ENCODE measurements at places on chromosomes 6 and 20.

GRCh38 chr6:83853178-83854000 lies at the start of gene RIPPLY2:
RIPPLY2 (plus strand) TSS chr6:83853360; CDS start chr6:83853417, 57 bp downstream.
- DNase-seq: peak; percentile 4

- DNase-seq: no peak
These were observed 20.2 kb downstream of the GPR6 start for GRCh38 chr6:109998159-109998785.

DNA sequence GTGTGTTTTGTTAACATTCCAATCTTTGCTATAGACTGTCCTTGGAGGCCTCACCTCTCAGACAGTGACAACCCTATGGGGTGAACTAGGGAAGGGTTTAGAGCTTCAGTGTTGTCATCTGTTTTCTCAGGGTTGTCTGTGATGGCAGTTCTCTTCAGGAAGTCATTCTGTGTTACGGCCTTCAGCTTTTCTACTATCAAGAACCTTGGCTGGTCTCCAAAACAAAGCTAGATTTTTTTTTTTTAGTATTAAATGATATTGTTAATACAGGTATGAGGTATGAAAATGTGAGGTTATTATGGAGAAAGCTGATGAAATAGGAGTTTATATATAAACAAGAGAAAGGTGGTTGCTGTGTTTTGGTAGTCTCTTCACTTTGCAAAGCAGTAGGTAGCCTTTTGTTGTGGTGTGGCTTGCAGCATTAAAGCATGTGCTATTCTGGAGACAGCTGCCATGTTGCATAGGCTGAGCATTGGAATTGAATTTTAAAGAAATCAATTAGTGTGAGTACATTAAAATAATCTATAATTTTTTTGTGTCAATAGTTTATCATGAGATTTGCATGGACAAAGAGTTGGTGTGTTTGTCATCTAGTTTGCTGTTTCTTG lies 162.6 kb downstream of the CARMIL1 start:
- no peak for DNase-seq

- no peak for DNase-seq
These were observed 17.9 kb upstream of the SNHG17 start for GRCh38 chr20:38452880-38453624.

DNA sequence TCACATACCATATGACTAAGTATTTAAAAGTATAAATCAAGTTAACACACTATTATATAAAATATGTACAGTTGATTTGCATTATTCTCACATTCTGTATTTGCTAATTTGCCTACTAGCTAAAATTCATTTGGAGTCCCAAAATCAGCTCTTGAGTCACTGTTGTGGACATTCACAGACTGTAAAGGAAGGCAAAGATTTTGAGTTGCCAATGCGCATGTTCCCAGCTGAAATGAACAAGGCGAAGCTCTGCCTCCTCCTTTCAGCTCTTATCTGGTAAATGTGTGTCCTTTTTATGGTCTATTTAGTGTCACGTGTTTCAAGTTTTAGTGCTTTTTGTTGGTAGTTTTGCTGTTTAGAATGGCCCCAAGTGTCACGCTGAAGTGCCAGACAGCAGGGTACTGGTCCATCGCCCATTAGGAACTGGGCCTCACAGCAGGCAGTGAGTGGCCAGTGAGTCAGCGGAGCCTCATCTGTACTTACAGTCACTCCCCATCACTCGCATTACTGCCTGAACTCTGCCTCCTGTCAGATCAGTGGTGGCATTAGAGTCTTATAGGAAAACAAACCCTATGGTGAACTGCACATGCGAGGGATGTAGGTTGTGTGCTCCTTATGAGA lies 87.2 kb upstream of the ADTRP start:
- DNase-seq: no peak

- DNase-seq: no peak
These were observed 263.9 kb downstream of the DLL1 start for GRCh38 chr6:170026751-170027646.

DNA sequence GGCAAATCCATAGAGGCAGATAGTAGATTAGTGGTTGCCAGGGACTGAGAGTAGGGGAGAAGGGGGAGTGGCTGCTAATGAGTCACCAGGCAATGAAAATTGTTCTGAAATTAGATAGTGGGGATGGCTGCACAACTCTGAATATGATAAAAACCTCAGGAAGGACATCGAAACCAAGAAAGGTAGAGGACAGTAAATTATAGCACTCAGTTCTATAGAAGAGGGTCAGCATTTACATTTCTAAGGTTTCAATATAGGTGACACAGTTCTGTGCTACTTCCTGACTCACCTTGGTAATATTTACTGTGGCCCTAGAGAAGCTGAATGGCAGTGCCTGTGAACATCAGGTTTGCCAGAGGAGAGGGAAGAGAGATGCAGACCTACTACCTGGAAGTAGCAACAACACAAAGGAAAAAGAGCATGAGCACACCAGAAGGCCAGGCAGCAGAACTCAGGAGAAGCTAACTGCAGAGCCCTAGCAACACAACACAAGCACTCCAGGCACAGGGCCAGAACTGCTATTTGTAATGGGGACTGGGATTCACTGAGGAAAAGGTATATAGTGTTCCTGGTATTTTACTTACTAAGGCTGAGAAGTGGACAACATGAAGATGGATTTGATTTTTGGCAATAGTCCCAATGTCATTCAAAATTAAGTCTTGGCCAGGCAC lies 75.9 kb downstream of the PLCG1 start:
- DNase-seq: no peak

- DNase-seq: no peak
These were observed 89.5 kb downstream of the SNX5 start for GRCh38 chr20:17878912-17879602.

DNA sequence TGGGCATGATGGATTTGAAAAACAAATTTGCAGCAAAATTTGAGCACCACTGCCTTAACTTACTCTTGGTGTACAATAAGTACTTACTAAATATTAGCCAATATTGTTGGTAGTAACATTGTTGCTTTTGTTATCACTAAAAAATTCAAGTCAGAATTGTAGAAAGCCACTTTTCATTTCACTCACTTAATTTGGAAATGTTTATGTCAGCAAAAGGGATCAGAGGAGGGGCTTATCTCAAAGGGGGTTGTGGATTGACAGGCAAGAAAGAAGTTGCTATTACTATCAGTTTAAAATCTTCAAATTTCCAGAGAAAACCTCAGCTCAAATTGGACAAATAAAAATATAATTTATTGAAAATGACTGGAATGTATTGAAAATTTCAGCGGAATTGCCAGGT lies 241.5 kb downstream of the PLCB1 start:
- no peak for DNase-seq

GRCh38 chr6:108078191-108078590 lies 3.6 kb upstream of the OSTM1 start:
- no peak for DNase-seq

DNA sequence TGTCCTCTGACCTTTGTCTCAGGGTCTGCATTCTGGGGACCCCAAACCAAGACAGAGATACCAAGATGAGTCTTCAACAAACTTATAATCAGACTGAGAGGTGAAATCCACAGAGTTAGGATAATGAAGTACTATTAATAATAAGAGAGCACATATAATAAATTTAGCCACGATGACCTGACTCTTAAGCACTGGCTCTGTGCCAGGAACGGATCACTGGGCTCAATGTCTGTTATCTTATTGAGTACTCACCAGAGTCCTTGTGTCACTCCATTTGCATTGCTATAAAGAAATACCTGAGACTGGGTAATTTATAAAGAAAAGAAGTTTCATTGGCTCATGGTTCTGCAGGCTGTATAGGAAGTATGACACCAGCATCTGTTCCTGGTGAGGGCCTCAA lies 18.9 kb upstream of the ITPR3 start:
- DNase-seq: no peak

GRCh38 chr6:130359736-130360135 lies 6.1 kb upstream of the TMEM200A start:
- no peak for DNase-seq

DNA sequence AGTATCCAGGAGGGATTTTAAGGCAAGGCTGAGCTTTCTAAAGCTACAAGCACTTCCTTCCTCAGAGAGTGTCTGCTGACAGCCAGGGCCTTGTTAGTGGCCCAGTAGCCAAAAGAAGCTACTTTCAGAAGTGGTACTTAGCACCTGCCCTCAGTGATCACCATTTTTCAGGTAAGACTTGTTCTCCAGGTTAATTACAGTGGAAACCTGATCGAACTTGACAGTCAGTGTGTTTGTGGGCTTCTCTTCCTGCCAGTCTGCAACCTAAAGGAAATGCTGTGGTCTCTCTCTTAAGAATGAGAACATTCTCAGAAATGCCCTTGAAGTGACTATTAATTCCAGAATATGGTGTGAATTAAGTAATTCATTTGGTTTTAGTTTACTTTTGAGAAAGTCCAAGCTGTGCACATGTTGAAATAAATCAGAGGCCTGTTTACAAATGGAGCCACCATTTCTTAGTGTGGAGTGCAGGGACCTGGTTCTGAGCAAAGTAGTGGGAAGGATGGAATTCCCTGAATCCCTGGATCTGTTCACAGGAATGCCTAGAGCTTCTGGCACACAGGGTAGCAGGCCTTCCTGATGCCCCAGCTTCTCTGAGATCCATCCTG lies 185.3 kb upstream of the AGPAT4 start:
- no peak for DNase-seq

GRCh38 chr20:44031001-44031574 lies 116.4 kb downstream of the TOX2 start:
- peak; percentile 8 for DNase-seq

GRCh38 chr20:23126281-23127061 lies 40.3 kb upstream of the CD93 start:
- DNase-seq: no peak
